SW 1271 (cell line): ENCODE measurements at places on chromosomes 1 and 21.

DNA sequence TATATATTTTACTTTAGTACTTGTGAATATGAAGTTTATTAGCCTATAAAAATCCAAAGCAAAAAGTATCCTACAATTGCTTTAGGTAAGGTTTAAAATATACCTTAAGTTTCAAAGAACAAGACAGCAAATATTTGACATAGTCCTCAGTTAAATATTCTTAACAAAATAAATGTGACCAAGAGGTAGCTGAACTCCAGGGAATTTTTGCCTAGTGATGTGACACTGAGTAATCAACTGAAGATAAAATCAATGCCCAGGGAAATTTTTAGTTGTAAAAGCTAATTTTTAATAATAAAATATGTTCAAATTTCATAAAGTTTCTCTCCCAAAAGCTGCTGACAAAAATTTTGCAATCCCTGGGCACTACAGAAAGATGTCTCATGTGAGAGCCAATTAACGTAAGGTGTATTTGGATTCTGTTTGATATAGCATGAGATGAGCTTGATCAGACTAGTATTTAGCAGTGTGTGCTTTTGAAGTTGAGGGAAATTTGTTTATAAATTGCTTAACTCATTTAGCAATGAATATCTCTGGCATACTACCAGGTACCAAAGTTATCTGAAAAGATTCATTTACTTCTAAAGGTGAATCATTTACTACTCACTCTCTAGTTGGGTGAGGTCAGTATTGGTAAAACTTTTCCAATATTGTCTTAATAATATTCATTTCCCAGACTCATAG lies 80.2 kb upstream of the PALMD start:
- DNase-seq, result no peak

GRCh38 chr1:71831646-71832045 lies 450.7 kb downstream of the NEGR1 start:
- no peak for DNase-seq

DNA sequence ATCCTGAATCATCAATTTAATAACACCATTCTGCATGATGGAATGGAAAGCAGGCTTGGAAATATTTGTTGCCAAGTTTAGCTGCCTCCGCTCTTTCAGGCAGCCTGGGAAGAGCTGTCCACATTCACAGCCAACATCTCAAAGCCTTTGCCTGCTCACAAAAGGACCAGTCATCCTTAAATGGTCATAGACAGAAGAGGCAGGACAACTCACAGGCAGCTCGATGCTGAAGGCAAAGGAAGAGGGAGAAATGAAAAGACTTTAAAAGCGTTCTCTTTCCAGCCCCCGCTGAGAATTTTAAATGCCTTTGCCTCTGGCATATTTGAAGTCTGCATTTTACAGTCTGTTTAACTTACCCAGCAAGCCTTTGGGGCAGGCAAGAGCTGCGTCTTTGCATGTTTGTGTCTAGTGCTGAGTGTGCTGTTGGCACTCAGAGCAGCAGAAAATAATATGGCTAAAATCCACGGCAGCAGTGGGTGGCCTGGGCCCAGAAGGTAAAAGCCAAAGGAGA lies 68.9 kb downstream of the NMNAT2 start:
- no peak for DNase-seq

DNA sequence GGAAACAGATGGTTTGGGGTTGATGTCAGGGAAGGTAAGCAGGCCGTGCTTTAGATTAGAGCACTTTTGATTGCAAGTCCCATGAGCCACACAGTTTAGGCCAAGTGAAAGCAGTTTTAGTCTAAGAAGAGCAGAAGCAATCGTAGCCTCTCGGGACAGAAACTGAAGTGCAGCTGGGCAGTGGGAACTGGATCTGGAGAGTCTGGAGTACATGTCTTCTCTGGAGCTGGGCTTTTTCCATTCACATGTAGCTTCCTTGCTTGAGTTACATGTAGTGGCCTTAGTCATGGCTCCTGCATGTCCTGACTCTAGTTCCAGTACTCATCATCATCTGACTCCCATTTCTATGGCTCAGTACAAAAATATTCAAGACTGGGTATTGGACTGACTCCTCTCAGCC lies 16.7 kb downstream of the CAMTA1 start:
- DNase-seq, result no peak

GRCh38 chr1:111707906-111708305 lies 31.3 kb downstream of the INKA2 start:
- DNase-seq, result no peak

GRCh38 chr1:241470908-241471590 lies 48.5 kb downstream of the FH start:
- DNase-seq, result no peak

DNA sequence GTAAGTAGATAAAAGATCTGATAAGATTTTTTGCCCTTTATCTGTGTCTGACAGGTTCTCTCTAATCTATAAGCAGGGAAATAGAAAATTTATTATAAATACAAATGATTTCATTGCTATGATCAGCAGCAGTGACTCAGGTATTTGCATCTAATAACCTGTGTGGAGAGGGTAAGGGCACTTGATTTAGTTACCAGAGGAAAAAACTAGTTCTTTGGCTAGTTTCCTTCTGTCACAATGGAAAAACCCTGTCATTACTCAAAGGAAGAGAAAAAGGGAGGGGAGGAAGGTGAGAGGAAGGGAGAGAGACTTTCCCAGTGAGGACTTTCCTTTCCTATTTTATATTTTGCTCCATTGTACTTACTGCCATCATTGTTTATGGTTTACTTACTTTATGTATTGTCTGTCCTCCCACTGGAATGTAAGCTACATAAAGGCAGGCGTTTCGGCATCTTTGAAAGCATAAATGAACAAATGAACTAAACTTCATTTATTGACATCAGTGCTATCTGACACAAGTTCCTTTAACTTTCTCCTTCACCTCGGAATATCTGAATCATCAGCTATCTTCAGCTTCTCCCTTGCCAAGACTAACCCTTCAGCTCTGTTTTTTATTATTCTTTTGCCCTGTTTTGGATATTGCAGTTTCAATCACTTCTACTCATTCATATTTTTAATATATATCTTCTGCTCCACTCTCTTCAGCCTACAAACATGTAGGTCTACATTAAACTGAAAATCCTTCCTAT lies 34.9 kb downstream of the WDR3 start:
- DNase-seq, result no peak

DNA sequence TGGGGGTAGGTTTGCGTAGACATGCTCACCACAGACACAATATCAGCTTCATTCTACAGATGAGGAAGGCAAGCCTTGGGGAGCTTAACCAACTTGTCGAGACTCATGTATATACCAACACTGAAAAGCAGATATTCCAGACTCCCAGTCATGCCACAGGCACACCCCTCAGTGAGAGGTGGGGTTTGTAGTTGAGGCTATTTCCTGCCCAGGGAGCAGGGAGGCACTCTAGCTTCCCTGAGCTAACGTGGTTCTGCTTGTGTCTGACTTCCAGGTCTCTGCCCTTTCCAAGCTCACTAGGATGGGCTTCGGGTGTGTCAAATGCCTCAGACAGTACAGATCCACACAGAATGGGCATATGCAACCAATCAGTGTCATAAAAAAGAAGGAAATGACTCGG lies 122.3 kb upstream of the RUNX1 start:
- no peak for DNase-seq

DNA sequence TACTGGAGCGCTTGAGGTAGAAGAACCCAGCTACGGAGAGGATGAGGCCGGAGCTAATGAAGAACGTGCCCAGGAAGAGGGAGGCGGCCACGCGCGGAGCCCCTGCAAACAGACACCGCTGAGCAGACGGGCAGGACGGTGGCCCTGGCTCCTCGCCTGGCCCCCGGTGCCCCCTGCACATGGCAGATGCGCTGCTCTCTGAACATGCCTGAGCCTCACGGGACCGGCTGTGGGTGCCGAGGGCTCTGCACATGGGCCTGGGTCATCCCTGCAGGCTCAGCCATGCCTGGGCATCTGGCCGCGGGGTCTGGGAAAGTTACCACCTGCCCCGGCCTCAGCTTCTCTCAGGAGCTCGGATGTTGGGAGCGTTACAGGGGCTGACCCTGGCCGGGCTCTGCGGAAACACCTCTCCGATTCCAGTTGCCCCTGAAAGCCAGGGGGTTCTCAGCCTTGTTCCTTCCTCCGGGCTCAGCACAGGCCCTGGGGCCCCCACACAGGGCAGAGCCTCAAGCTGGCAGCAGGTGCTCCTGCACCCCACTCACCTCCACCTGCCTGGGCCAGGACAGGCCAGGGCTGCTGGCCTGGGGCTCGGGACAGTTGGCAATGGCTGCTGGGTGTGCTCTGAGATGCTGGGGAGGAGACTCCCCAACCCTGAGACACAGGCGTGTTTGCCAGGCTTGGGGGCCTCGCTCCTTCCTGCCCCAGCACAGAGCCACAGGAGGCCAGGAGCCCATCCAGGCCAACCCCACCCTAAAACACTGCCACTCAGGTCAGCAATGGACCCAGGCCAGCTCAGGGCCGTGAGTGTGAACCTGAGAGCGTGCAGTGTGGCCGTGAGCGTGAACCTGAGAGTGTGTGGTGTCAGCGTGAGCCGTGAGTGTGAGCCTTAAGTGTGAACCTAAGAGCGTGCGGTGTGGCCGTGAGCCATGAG lies 12.1 kb upstream of the RNF223 start:
- DNase-seq, result no peak

DNA sequence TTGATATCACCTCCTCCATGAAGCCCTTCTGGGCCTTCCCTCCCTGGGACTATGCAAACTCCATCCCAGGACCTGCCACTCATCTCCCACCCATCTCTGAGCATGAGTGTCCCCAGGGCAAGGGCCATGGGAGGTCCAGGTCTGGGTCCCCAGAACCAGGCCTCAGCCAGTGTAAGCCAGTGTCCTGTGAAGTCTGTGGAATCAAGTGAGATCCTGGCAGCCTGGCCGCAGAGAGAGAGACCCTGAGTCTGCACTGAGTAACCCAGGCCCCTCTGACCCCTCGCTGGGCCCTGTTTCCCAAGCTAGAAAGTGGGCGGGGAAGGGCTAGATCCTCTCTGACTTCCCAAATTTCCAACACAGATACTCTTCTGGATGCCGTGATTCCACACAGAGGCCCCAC lies 132.7 kb downstream of the DMRTB1 start:
- no peak for DNase-seq

DNA sequence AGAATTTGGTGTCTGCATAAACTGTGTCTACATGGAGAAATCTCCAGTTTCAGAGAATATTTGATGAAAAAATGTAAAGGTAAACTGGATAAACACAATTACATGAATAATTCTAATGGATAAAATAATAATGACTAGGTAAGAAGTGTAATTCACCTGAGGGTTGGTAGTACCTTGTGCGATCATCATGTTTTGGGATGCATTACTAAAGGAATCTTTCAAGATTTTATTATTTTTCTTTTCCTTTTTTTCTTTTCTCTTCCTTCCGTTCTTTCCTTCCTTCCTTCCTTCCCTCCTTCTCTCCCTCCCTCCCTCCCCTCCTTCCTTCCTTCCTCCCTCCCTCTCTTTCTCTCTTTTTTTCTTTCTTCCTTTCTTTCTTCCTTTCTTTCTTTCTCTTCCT lies 818.7 kb downstream of the LTN1 start:
- no peak for DNase-seq

DNA sequence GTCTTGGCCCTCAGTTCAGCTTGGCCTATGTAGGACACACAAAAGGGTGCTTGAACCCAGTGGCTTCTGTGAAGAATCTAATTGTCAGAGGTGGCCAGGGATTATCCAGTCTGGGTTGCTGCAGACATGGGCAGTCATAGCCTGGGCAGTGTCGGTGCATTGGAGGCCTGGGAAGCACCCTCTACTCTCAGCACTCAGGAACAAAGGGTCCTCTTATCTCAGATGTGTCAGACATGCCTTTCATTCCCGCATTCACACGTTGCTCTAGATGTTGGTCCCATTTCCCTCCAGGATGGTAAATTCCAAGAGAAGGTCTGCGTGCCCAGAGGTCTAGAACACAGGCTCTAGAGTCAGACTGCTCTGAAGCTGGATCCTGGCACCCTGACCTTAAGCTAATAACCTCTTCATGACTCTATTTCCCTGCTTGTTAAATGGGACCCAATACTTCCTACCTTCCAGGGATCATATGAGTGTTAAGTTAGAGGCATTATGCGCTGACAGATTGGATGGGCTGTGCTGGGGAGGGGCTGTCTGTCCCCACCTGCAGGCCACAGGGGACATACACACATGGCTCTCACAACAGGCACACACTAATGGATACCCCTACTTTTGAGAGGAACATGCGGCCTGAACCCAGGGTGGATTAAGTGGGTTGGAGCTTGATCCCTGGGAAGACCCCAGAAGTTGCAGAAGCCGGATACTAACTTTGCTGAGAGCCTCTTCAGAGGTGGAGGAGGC lies 16.5 kb upstream of the EDN2 start:
- no peak for DNase-seq

DNA sequence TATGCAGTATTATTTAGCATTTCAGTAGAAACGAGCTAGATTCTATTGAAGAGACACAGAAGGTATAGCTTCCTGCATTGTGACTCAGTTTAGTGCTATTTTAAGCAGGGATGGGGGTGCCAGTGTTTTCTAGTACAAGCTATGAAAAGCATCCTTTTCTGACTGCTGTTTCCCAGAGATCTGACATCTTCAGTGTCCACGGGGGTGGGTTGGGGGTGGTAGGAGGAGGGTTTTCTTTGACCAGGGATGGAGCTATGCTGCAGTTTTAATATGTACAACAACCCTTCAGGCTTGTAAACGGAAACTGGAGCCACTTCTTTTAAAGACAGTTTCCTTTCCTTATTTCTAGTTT lies 2.7 kb upstream of the NEGR1 start:
- no peak for DNase-seq

GRCh38 chr1:24222008-24222605 lies 35.0 kb upstream of the IFNLR1 start:
- DNase-seq, result no peak

GRCh38 chr1:31959521-31960340 lies 21.6 kb upstream of the PTP4A2 start:
- no peak for DNase-seq

DNA sequence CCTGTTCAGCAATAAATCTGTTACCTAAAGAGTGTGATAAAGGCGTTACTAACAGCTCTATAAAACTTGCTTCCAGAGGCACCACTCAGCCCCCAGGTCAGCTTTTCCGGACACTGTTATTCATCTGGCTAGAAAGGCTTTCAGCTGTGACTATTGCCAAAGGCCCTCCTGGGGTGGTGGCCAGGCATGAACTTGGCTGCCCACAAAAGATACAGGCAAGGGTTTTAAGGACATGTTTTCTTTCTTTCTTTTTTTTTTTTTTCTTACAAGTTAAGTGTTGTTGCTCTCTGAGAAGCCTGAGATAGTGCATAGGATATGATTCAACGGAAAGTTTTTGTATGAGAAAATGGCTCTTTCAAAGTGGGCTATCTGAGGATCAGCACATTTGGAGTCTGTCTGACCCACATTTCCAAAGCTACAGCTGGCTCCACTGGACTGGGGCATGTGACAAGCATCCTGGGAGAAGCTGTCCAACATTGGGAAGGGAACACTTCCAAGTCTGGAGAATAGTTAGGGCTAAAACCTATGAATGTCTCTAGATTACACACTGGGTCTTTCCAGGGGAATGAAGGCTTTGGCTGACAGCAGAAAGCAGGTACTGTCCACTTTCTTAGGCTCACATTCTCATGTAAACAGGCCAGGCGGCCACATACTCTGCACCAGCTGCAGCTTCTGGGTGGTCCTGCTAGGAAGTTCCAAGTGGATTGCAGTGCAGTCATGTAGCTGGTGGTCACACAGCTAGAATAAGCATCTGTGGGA lies 639.7 kb downstream of the LMO4 start:
- no peak for DNase-seq

GRCh38 chr1:1917995-1918900 lies 831 bp downstream of the TMEM52 start:
- no peak for DNase-seq

GRCh38 chr1:184929711-184930202 lies 44.6 kb downstream of the NIBAN1 start:
- no peak for DNase-seq

- no peak for DNase-seq
Observed at GRCh38 chr21:45430521-45431501, 25.8 kb downstream of the COL18A1 start.
